ENCODE measurements at places on chromosomes 5 and 9.

GRCh38 chr5:93497096-93497495, 83.9 kb downstream of the NR2F1-AS1 start:
- no peak for DNase-seq

DNA sequence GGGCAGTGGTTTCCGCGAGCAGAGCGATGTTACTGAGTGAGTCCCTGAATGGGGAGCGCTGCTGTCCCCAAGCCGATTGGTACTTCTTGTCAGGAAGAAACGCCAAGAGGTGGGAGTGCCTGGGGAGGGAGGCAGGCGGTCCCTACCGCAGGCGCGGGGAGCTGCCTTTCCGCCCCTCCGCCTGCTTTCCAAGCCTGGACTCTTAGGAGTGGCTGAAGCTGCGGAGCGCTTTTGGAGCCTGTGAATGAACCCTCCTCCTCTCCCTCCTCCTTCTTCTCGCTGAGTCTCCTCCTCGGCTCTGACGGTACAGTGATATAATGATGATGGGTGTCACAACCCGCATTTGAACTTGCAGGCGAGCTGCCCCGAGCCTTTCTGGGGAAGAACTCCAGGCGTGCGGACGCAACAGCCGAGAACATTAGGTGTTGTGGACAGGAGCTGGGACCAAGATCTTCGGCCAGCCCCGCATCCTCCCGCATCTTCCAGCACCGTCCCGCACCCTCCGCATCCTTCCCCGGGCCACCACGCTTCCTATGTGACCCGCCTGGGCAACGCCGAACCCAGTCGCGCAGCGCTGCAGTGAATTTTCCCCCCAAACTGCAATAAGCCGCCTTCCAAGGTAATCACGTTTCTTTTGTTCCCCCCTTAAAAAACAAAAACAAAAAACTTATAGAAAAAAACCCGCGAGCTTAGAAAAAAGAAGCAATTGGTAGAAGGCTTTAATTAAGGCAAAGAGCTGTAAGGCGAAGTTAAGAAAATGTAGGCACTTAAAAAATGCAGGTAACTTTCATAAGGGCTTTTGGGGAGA, at the start of gene VCAN:
VCAN (plus strand) TSS at position 340 of the 808 bp plus-strand sequence. CDS start 11,775 bp downstream, outside the sequence.
- DNase-seq: peak; percentile 84

DNA sequence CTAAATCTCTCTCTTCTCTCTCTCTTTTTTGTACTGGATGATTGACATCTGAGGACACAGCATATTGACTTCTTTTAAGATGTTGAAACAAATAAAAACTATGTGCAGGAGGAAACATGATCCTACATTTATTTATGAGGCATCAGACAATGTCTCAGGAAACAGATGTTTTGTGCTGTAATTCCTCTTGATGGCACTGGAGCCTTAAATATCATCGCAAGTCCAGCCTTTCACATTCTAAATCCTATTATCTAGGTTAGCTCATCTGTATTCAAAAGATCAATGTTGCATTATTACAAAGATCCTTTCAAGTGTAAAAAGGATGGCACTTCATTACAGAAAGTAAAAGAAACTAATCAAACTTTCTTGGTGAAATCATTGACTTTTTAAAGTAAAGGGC, 63.9 kb downstream of the MAT2B start:
- no peak for DNase-seq

- DNase-seq: no peak
These were observed 76.0 kb upstream of the CDH10 start for GRCh38 chr5:24720743-24721142.

DNA sequence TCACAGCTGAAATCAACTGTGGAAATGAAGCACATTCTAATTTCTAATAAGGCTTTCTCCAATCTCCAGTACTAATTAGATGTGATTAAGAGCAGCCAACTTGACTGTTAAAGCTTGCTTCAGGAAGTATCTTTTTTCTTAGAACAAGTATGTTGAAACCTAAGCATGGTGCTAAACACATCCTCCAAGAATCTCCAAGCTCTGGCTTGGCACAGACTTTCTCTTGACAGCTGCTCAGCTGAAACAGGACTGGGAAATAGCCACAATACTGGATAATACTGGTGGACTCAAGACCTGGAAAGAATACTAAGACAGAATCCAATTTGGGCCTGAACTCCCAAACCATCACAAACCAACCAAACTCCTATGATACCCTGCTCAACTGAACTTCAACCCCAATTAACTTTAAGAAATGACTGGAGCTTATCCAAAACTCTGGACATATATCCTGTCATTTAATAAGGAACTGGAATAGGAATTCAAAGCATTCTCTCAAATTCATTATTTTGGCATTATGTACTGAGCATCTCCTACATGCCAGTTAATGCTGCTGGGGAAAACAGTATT, 16.2 kb downstream of the PRKAA1 start:
- no peak for DNase-seq

GRCh38 chr9:91795598-91796241, 154.3 kb downstream of the ROR2 start:
- no peak for DNase-seq

DNA sequence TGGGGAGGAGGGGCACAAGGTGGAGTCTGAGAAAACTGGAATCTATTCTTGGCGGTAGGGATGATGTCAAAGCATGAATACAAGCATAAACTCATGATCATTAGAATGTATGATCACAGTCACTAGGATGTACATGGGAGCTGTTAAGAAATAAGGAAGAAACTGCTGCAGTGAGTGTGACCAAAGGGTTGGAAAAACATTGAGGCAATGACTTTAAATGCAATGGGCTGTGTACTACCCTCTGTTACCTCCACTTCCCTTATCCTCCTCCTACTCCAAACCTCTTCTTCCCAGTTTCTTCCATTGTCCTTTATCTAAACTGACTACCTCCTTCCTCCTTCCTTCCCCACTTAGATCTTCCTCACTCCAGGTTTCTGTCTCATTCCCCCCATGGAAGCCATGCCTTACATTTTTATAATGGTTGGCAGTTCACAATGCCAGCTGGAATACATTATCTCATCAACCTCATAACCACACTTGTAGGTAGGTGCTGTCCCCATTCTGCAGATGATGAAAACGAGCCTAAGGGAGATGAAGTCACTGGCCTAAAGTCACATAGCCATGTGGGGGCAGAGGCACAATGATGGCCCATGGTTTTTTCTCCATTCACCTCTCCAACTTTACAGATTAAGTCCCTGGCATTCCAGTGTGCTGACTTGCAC, 21.9 kb upstream of the TNFSF15 start:
- no peak for DNase-seq

GRCh38 chr5:80069251-80069800, 34.2 kb downstream of the THBS4 start:
- no peak for DNase-seq

DNA sequence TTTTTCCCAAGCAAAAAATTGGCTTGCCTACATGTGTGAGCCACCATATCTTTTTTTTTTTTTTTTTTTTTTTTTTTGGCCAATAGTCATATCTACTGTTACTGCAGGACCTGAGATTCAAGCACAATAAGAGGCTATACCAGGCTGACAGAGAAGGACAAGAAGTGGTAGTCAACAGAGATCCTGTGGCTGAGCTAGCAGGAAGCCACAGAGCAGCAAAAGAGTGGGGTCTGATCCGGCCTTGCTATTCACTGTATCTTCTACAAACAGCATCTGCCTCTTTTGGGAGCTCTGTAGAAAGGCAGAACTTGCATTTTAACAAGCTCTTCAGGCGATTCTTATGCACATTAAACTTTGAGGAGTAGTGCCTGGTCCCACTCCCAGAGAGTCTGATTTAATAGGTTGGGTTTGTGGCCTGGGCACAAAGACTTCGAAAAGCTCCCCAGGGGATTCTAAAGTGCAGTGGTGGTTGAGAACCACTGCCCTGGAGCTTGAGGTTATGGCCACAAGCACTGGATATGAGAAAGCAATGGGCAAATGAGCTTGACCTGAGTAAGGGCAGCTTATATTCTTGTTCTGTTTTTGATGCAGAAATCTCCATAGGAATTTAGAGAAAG, 162.8 kb downstream of the PIK3R1 start:
- no peak for DNase-seq

DNA sequence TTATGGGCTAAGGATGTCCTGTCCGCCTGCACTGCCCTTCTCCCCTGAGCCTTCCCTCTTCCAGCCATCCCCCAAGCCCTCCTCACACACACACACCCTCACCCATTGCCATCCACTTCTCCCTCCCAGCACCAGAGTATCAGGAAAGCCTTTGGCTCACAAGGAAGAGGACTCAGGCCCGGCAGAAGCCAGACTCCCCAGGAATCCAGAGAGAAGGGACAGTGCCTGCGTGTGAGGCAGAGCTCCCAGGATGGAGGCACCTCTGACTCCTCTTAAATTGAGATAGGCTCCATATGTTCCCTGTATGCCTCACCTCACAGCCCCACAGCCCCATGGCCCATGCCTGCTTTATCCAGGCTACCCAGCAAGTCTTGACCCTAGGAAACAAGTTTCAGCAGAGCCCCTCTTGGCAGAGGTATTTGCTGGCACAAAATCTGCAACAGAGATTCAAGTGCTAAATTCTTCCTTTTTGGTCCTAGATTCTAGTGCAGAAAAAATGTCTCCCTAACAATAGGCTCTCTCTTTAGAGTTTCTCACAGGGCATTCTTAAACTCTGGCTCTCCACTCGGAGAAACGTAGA, 761 bp downstream of the IL17B start:
- DNase-seq: no peak

GRCh38 chr9:117265253-117265652, 149.6 kb downstream of the ASTN2 start:
- DNase-seq: peak; percentile 25

Measured in posterior cingulate gyrus (tissue), 11 donors.